NCI-H526 treated with DMSO at 0.1 percent for 48 hours (cell line): ENCODE measurements at places on chromosomes 3 and 15.

DNA sequence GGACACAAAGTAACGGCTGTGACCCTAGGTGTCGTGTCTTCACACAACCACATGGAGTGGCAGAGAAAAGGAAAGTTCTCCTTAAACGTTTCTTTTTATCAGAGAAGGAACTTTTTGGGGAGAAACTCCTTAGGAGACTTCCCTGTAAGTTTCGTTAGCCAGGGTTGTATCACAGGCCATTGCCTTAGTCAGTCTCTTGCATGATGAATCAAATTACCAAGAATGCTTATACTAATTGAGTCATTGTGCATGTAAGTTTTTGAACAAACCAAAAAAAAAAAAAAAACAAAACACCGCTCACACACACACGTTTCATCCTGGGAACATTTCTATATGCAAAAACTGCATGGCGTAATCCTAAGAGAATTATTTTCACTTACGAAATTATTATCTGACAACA lies 150.4 kb upstream of the SATB1 start:
- DNase-seq = no peak

DNA sequence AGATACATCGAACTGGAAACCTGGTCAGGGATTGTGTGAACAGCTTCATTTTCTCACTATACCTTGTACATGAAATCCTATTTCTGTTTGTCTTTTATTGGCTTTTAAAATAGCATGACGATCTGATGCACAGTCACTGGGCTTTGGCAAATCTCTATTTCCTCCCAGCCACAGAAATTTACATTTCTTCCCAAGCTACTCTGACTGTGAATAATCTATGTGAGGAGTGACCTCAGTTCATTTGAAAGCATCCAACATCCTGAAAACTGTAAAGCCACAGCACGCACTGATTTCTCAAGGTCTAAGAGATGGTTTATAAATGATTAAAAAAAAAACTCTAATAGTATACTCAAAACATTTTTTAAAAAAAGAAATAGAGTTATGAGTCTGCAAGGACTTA lies 450.3 kb downstream of the IL5RA start:
- DNase-seq = no peak

GRCh38 chr15:96728591-96728990 lies 398.1 kb downstream of the NR2F2 start:
- DNase-seq = no peak

DNA sequence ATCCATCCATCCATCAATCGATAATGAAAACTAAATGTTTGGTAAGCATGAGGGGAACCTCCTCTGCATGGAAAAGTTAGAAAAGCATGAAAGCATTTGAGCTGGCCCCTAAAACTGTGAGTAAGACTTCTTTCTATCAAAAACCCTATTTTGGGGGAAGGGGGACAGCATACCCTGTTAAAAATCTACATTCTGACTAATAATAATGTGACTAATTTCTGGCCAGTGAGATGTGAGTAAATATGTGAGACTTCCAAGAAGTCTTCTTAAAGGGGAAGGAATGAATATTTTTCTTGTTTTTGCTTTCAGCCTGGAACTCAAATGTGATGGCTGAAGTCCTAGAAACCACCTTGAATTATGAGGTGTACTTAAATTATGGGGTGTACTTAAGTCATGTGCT lies 54.9 kb downstream of the C3orf85 start:
- no peak for DNase-seq

DNA sequence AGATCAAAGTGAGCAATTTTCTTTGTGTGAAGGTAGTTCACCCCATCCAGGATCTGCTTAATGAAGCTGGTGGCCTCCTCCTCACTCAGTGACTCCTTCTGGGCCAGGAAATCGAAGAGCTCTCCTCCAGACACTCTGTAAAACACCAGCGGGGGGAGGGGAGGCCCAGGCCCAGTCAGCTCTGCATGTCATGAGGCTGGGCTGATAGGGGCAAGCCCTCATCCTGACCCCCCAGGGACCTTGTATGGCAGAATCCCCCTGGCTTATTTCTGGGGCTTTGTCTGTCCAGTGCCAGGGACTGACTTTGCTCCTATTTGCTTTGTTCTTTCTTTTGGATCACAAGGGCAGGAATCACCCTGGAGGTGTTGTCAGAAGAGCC lies 74.9 kb downstream of the DAPK2 start:
- DNase-seq = no peak

DNA sequence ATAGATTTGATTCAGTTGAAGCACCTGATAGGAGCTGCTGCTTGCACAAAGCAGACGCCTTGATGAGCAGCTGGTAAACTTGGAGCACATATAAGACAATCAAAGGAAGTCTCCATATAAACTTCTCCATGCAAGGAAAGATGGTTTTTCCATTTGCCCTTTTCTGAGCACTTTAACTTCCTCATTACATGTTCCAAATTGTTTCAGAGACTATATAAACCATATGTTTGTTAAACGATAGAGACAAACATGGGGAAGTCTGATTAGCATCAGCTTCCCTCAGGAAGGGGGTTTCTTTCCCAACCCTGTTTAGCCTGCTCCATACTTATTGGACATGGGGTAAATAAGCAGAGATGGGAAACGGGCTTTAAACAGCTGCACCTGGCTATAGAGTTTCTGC lies 88.0 kb downstream of the DHX36 start:
- DNase-seq = no peak

DNA sequence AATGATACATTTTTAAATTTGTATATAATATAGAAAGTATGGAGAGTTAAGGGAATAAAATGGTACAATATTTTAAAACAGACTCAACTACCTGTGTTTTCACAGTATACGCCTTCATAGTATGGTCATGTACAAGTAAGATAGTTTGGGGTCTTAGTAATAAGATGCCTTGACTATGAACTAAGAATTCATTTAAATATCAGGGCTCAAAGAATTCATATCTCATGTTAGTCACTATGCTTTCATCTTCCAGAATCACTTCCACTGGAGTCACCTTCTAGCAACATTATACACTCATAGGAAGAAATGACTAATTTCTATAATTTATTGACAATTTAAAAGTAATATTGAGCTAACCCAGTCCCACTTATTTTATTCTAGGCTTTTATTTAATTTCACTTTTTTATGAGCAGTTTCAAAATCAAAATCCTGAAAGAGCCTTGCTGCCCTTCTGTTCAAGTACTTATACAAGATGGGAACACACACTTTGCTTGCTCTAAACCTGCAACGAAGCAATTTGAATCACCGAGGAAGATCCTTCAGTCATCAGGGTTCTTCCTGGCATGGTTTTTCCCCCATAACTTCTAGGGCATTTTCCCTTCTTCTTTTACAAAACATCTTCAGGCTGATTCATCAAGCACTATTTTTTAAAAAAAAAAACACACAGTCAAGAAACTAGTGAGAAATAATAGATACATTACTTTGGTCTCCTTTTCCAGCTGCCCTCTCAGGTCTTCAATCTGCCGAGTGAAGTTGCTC lies 94.1 kb downstream of the MYH15 start:
- DNase-seq = no peak

- no peak for DNase-seq
Measured at GRCh38 chr3:104526901-104527401, 839.8 kb upstream of the ALCAM start.

DNA sequence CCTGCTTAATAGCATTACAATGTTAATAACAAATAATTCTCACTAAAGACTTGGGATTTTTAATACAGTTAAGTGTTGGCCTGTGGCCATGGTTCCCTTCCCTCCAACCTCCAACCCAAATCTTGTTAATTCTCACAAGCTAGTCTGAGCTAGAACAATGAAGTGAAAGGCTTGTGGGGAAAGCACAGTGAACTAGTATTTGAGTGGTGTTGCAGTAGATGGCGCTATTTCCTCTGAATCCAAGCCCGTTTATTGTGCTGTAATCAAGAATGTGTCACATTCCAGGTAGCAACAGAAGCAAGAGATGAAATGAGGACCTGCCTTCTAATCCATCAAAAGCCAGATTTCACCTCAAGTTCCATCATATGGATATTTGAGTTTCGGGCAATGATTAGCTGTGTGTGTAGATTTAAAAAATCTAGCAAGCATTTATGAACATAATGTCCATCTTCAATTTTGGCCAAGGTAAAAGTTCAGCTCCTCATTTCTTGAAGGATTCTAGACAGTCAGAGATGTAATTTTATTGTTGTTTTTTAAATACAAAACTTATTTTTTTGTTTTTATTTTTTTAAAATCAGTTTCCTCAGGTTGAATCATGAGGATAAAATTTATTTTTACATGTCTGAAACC lies 160.7 kb downstream of the SQOR start:
- peak; percentile 78 for DNase-seq

- DNase-seq = no peak
Measured at GRCh38 chr3:12922881-12923431, 81.6 kb upstream of the RPL32 start.
